ENCODE measurements at places on chromosomes 3 and 15.

DNA sequence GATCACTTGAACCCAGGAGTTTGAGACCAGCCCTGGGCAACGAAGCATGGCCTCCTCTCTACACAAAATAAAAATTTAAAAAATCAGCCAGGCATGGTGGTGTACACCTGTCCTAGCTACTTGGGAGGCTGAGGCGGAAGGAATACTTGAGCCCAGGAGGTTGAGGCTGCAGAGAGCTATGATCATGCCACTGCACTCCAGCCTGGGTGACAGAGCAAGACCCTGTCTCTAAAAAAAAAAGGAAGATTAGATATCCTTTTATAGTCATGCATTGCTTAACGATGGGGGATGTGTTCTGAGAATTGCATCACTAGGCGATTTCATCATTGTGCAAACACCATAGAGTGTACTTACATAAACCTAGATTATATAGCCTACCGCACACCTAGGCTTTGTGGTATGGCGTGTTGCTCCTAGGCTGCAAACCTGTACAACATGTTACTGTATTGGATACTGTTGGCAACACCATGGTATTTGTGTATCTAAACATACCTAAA lies 12.6 kb downstream of the ALAS1 start:
- DNase-seq: peak; percentile 31

GRCh38 chr3:148158210-148158609 lies 539.5 kb upstream of the AGTR1 start:
- no peak for DNase-seq

GRCh38 chr3:64675687-64676247 lies 12.0 kb downstream of the ADAMTS9 start:
- no peak for DNase-seq

- no peak for DNase-seq
These were observed 22.3 kb downstream of the PRR20G start for GRCh38 chr3:127265581-127265981.

GRCh38 chr15:82942691-82943090 lies 9.8 kb downstream of the HOMER2 start:
- DNase-seq: no peak

DNA sequence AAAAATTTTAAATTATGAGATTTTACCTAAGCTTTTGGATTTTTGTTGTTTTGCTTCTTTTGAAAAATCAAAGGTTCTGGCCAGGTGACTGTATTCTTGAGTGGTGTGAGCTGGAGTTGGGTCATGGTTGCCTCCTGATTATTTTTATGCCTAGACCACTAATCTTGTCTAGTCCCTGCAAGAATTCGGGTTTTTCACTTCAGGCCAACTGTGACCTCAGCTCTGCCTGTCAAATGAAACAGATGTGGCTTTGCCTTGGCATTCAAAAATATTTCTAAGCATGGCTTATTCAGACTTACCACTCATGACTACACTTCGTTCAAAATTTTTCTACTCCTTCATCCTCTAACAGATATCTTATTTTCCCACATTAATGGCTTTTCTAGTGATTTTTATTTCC lies 25.4 kb upstream of the CDV3 start:
- DNase-seq: no peak

DNA sequence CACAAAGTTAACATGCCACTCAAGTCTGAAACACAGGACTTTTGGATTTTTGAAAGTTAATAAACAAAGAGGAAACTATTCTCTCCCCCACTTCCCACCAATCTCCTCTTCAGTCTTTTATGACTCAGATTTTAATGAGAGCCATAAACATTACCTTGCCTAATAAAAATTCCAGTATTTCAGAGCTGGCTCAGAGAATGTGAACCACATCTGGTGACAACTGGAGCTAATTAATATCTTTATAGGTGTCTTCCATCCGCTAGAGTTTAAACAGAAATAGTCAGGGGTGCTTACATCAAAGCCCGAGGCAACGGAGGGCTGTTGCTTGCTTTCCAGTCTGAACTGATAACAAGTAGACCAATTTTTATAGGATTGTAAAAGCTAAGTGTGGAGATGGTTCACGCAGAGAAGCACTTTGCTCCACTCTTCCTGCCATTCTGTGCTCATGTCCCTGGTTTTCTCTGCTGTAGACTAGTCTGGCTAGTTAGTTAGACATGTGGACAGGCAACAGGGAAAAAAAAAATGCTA lies 363.6 kb downstream of the NR2F2 start:
- DNase-seq: no peak

DNA sequence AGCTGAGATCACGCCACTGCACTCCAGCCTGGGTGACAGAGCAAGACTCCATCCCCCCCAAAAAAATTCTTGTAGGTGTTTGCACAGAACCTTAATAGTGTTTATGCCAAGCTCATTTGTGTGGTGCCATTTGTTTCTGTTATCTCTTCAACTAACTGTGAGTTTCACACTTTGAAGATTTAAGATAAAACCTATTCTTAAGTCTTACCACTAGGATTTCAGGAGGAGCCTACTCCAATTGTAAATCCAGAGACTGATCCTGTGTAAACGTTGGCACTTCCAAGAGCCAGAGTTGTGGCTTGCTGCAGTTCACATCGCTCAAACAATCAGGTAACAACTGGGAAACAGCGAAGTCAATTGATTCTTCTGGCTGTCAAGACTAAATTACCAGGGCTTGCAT lies 242.4 kb upstream of the SATB1 start:
- no peak for DNase-seq

GRCh38 chr3:124407260-124407659 lies 323.0 kb upstream of the UMPS start:
- no peak for DNase-seq

DNA sequence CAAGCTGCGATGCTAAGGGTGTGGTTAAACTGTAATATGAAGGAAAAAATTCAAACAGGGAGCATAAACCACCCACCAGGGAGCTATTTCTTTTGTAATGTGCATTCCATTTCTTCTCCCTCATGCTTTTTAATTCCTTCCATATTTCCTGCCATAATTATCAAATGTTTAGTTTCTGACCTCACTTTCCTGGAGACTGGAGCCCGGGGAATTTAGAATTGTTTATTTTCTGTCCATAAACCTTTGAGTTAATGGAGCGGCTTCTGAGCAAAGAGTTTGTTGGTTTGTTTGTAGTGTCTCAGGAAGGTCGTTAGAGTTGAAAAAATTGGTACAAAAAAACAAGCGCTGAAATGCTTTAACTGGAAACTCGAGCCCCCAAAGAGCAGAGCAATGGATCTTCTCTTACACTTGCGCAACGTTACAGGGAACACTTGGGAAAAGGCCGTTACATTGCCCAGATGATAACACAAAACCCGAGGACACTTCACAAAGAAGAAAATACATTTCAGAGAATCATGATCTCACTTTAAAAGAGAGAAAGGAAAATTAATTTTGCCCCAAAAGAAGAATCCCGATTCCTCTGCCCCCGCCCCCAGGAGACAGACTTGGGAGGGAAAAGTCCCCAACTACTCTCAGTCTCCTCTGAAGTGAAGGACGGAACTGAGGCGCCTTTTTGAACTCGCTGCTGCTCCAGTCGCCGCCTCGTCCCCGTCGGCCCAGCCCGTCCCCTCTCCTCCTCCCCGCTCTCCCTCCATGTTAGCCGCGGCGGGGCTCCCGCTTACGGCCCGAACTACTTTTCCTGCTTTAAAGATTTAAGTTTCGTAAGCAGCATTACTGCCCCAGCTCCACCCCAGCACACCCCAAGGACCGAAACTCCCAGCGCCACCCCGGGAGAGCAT lies 842 bp downstream of the FSTL1 start:
- no peak for DNase-seq

GRCh38 chr15:63628123-63628822 lies 31.1 kb downstream of the FBXL22 start:
- DNase-seq: no peak

DNA sequence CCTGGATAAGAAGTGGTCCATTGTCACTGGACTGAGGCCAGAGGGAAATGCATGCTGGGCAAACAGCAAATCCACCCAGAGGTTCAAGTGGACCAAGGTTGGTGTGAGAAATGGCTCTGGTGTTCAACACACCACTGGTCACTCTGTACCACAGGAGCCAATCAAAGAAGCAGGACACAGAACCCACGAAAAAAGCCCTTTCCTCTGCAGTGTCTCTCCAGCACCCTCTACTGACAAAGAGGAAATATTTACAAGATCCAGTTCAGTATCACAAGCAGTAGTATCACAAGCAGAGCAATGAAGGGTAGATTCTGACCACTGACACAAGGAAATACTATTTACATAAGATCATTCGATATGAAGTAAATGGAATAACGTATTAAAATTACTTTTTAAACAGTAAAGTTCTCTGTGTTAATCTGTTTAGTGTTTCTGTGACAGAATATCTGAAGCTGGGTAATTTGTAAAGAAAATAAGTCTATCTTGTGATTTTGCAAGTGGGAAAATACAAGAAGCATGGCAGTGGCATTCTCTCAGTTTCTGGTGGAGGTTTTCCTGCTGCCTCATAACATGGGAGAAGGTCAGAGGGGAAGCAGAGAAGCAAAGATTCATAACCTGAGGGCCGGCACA lies 390.7 kb downstream of the EFHB start:
- DNase-seq: peak; percentile 33

- DNase-seq: no peak
These were observed 556.2 kb upstream of the CBLB start for GRCh38 chr3:106425026-106425425.

DNA sequence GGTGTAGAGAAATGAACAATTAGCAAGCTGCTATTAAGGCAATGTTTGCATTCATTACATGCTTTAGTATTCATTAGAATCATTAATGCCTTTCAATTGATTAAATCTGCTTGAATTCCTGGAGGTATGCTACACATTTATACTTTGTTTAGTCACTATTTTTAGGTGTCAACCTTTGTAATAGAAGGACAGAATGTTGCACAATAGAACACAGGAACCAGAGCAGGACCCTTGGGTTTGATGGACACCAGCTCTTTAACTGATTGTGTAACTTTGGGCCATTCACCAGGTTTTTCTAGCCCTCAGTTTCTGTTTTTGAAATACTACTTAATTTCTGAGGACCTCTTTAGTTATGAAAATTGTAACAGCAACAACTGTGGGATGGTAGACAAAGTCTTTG lies 317.6 kb upstream of the UMPS start:
- no peak for DNase-seq

DNA sequence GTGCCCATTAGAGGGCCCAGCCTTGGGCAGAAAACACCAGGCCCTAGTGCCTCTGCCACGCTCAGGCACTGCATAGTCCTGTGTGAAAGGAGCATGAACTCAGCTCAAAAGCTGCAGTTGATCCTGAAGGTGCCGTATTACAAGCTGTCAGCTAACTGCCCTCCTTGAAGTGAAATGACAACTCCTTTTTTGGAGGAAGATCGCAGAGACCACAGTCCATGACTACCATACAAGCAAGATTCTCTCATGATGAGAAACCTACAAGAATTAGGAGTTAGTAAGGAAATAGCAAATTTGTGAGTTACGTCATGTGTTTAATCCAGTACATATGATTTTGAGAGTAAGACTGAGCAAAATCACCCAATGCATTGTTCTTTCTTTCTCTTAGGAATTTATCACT lies 513.9 kb upstream of the NR2F2 start:
- DNase-seq: no peak

DNA sequence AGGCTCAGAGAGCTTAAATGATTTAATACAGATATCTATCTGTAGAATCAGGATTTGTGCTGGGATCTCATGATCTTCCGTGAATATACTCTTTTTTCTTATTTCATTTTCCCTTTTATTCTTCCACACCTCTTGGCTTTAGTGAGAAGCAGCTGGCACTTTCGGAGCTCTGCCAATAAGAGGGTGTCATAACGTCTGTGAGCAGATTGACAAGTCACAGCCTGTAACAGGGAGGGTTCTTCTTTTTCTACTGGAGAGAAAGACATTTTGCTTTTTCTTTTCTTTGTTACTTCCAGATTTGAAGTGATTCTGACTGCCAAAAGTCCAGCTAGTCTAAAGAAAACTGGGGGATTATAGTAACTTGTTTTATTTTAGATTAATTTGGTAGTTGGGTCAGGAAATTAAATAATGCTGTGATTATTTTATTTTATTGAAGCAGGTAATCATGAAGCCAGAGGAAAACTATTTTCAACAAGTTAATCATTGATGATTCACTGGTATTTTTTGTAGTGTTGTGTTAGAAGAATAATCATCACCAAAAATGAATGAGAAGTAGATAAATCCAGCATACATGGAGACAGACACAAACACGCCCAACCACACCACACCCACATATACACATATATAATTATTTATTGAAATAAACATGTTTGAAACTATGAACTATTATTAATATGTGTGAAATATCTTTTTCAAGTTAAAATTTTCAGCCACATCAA lies 69.8 kb downstream of the TNFAIP8L3 start:
- DNase-seq: no peak

DNA sequence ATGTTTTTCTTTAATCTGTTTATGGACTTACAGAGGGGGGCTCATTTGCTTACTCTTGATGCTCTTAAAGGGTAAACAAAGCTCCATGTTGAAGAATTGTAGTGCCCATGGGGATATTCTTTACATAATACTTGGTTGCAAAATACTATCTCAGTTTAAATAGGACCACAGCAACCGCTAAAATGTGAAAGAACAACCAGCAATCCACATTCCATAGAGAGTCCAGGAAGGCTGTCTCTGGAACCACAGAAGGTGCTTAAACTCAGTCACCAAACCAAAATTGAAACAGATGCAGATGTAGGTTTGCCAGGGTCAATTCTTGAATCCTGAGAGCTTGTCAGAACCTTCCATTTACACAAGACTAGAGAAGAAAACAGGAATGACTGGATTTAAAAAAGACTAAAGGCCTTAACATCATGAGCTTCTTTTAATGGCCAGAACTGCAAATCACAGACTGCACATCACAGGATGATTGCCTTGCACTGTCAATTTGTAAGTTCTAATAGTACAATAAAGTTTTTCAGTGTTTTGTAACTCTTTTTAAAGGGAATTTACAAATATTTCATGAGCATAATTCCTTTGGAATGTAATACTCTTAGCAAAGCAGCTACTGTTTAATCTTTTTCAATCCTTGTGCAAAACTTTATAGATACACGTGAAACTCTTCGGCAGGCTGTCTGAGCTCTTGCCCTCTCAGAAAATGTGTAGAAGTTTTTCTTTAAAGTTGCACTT lies 661.6 kb downstream of the SI start:
- DNase-seq: no peak

DNA sequence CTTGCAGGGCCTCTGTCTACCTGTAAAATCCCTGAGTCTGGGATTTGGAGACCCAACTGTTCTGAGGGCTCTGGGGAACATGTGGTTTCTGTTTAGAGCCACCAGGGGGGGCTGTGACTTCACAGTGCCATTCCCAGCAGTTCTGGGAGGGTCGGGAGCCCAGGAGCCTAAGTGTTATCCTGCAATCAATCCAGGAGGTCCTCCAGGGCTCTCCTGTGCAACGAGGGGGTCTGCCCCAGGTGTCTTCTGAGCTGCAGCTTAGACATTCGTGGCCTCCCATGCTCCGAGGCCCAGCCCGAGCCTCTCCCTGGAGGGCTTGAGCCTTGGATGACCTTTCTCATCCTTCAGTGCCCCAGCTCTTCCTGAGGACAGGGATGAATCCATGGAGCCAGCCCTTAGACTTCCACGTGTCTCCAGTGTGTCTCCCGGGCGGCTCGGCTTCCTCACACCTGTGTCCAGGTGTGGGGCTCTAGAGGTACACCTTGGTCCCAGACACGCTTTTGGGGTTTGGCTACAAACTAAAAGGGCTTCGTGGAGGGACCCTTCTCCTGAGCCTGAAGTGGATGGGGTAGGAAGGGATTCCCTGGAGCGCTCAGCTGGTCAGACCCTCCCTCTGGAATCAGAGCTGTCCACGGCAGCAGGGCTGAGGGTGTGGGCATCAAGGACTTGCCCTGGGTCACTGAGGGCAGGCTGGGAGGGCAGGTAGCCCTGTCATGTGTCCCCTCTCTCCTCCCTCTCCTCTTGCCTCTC lies 20.3 kb upstream of the ABTB1 start:
- DNase-seq: peak; percentile 14
